AG04450 (cell line): ENCODE measurements at places on chromosomes 7 and 10.

GRCh38 chr10:98457721-98458120 is 11.0 kb upstream of the HPS1 start:
- no peak for DNase-seq

DNA sequence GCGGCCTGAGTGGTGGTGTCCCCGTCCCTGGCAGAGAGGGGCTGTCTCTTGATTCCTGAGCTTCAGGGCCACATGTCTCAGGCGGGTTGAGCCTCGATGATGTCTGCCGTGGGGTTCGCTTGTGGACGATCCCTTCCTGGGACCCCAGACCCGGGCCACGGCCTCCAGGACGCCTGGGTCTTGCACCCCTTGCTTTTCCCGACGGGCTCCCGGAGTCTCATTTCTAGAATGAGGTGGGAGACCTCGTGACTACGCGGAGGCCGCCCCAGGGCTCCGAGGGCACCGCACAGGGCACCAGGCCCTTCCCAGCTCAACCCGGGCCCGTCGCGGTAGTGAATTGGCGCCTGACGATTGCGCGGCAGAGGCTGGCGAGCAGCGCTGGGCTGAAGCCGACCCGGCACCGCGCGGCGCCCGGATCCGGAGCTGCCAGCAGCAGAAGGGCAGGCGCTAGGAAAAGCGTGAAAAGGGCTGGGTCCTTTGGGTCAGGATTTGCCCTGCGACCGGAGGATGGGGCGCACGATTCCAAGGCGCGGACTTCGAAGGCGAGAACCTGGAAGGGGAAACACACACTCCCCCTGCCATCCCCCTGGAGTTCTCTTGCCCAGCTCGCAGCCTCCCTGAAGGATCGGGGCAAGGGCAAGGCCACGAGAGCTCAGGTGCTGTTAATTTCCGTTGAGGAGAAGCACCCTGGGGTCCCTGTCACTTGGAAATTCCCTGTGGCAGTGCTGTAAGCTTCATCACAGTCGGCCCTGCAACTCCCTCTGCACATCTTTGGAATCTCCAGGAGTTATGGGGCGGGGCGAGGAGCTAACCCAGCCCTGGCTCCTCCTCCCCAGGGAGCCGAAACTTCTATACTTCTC is 15.5 kb downstream of the TLX1 start:
- no peak for DNase-seq

- DNase-seq, result no peak
Observed at GRCh38 chr10:28975891-28976531, 298.7 kb downstream of the BAMBI start.

- DNase-seq, result peak; percentile 70
Observed at GRCh38 chr10:6741541-6741941, 161.5 kb upstream of the PRKCQ start.

DNA sequence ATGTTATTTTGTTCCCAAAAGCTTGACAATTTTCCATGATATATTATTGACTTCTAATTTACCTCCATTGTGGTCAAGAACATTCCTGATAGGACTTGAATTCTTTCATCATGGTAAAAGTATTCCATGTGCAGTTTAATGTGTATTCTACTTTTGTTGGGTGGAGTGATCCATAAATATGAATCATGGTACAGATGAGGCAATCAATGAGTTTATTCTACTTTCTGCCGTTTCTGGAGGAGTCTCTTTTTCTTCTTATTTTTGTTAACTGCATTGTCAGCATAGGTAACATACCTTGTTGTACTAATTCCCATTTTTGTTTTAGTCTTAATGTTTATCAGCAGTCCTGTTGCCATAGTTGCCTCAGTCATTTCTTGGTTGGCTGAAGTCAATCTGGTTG is 69.6 kb downstream of the SHOC2 start:
- no peak for DNase-seq

- DNase-seq, result no peak
Observed at GRCh38 chr10:102358712-102359382, 36.7 kb upstream of the NFKB2 start.

DNA sequence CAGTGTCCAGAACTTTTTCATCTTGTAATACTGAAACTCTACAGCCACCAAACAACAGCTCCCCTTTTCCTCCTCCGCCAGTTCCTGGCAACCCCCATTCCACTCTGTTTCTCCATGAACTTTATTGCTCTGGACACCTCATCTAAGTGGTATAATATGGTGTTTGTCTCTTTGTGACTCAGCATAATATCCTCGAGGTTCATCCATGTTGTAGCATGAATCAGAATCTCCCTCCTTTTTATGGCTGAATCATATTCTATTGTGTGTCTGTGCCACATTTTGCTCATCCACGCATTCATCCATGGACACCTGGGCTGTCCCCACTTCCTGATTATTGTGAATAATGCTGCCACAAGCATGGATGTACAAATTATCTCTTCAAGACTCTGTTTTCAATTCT is 124.4 kb upstream of the FGFR2 start:
- DNase-seq, result no peak

- DNase-seq, result no peak
Observed at GRCh38 chr10:104240078-104240477, 7.9 kb upstream of the CFAP43 start.

DNA sequence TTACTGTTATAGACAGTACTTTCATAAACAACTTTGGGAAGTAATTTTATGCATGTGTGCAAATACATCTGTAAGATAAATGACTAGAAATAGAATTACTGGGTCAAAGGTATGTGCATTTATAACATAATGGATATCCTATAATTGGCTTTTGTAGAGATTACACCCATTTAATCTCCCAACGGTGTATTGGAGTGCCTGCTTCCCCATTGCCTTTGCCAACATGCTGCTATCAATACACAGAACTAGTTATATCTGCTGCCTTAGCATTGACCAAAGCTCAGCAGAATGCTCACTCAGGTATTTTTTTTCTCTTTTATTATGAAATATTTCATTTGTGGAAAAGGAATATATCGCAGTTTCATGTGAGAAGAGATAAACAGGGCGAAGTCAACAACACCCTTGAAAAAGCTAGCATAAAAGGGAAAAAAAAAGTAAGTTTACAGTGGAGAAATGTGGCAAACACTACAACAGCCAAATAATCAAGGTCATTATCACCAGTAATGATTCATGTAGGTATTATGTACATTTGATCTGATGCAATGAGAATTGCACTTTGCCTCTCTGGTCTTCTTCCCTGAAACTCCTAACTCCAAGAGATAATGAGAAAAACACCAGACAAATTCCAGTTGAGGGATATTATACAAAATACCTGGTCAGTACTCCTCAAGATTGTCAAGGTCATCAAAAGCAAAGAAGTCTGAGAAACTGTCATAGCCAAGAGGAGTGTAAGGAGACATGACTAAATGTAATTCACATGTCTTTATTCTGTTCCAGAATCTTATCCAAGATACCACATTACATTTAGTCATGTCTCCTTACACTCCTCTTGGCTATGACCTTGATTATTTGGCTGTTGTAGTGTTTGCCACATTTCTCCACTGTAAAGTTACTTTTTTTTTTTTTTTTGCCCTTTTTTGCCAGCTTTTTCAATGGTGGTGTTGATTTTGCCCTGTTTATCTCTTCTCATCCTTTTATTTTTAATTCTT is 36.8 kb downstream of the MARCHF5 start:
- no peak for DNase-seq

DNA sequence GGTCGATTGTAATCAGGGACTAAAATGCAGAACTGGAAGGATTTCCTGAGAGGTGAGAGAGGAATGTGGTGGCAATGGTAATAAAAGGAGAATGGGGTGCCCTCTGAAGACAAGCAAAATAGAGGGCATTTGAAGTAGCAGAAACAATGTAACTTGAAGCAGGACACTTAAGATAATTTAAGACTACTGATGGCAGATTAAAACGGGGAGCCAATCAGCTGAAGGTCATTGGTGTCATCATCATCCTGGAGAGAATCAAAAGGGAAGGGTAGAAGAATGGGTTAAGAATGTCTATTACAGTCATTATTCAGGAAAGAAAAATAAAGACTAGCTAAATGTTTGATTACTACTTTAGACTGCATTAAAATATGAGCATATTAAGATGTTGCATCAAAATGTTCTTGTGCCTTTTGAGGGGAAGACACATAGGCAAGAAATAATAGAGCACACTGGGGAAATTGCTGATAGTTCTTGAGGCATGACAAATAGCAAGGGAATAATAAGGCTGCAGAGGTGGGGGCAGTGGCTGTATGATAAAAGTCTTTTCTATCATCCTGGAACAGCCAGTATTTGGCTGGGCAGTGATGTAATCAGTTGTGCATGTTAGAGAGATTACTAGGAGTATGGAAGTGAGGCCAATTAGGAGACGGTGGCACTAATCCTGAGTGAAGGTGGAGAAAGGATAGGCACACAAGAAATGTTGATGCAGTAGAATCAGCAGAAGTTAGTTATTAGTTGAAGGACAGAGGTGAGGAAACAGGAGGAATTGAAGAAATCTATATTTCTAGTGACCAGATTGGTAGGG is 60.2 kb downstream of the CCDC71L start:
- DNase-seq, result no peak

DNA sequence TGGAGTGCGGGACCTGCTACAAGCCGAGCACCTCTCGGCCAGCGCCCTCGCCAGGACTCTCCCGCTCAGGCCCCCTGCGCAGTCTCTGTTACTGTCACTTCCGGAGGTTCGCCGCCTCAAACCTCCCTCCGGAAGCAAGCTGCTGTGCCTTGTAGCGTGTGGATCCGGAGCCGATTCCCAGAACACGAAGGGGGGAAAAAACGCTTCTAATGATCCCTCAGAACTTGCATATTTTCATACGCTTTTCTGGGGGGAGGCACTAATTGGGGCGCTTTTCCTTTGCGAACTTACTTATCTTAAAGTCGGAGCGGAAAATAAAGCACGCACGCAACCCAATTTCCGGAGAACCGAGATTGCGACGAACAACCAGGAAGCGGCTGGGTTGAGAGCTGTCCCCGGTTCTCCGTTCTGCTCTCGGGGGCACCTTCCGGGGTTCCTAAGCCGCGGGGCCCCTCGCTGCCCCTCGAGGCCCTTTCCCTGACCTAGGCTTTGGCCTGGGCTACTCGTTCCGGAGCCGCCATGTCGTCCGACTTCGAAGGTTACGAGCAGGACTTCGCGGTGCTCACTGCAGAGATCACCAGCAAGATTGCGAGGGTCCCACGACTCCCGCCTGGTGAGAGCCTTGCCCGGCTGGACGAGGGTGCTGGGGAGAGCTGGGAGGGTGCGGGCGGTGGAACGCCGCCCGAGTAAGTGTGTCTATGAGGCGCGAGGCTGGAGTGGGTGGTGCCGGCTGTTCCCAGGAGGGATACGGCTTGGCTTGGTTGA is at the start of the genes VTI1A and ZDHHC6:
Gene VTI1A (plus strand): TSS at position 361 of the 765 bp plus-strand sequence. CDS start 159 bp downstream, at position 520.
Gene ZDHHC6 (minus strand): TSS at position 60 of the 765 bp plus-strand sequence. CDS start 1,478 bp downstream, outside the sequence.
- DNase-seq, result peak; percentile 61

GRCh38 chr7:52944921-52945320 is 90.5 kb upstream of the POM121L12 start:
- DNase-seq, result no peak

- no peak for DNase-seq
Observed at GRCh38 chr10:4545062-4545461, 280.9 kb upstream of the AKR1E2 start.

DNA sequence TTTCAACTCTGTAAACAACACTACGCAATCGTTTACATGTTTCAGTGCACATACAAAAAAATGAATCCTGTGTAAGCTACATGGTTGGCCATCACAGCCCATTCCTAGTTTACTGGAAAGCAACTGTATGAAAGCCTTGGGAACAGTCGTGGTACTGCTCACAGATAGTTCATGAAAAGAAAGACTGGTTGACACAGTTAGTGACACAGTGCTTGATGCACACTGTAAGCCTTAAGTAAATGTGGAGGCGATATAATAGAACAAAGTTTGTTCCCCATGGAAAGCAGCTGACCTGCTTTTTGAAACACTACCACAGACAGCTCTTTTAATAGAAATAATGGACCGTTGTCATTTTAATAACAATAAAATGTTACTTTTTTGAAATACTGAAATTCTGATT is 5.1 kb downstream of the CACNA2D1 start:
- no peak for DNase-seq
